ENCODE measurements at places on chromosomes 12 and 14.

GRCh38 chr14:58914279-58914855 is 274.1 kb upstream of the DAAM1 start:
- DNase-seq = no peak

- no peak for DNase-seq
Measured at GRCh38 chr12:24127919-24128721, 178.7 kb upstream of the SOX5 start.

DNA sequence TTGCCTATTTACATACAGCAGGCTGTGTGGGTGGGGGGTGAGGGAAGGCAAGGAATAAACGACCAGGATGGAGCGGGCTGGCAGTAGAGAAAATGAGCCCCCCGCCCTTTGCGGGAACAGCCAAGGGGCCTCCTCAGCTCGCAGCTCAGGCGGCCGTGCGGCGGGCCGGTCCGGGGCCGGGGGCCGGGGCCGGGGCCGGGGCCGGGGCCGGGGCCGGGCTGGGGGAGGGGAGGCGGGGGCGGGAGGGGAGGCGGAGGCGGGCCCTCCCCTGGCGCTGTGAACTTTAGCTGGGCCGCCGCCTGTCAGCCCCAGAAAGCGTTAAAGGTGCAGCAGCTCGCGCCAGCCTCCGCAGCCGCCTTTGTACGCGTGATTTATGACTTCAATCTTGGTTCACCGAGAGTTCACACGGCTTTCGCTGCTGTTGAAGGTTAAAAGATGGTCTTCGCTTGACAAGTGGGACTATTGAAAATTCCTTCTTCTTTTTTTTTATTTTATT is 28.8 kb downstream of the HOXC4 start:
- no peak for DNase-seq

DNA sequence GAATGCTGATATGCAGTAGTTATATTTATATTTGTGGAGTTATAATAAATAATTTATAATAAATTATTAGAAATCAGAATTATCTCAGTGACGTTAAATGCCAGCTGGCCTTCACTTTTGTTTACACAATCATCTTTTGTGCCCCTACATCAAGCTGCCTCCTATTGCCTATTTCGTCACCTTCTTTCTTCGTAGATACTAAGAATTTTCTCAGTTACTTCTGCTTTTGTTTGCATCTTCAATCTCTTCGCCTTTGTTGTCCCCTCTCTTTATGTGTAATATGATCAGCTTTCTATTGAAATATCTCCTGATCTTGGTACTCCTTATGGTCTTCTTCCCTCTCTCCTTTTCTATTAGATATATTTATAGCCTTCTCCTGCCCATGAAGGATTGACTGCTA is 197.0 kb downstream of the ERC1 start:
- DNase-seq = no peak

GRCh38 chr12:70002912-70003255 is 177.9 kb downstream of the MYRFL start:
- no peak for DNase-seq

Data from COLO829 (cell line).